ENCODE measurements at places on chromosomes 11 and 22.

- peak; percentile 54 for DNase-seq
Measured at GRCh38 chr22:50276143-50276542, 6.0 kb upstream of the MAPK11 start.

GRCh38 chr11:788953-789940, 643 bp downstream of the CEND1 start:
- DNase-seq, result no peak

- no peak for DNase-seq
Measured at GRCh38 chr11:13638422-13638821, 30.0 kb upstream of the FAR1 start.

DNA sequence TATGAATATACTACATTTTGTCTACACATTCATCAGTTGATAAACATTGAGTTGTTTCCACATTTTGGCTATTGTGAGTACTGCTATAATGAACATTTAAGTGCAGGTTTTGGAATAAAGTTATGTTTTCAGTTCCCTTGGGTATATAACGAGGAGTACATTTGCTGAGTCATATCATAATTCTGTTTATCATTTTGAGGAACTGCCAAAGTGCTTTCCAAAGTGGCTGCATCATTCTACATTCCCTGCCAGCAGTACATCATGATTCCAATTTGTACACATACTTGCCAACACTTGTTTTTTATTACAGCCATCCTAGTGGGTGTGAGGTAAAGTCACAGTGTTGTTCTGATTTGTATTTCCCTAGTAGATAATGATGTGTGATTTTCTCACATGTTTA, 1458.6 kb upstream of the TENM4 start:
- DNase-seq, result no peak

GRCh38 chr22:24775769-24776492, 1.4 kb upstream of the PIWIL3 start:
- no peak for DNase-seq

DNA sequence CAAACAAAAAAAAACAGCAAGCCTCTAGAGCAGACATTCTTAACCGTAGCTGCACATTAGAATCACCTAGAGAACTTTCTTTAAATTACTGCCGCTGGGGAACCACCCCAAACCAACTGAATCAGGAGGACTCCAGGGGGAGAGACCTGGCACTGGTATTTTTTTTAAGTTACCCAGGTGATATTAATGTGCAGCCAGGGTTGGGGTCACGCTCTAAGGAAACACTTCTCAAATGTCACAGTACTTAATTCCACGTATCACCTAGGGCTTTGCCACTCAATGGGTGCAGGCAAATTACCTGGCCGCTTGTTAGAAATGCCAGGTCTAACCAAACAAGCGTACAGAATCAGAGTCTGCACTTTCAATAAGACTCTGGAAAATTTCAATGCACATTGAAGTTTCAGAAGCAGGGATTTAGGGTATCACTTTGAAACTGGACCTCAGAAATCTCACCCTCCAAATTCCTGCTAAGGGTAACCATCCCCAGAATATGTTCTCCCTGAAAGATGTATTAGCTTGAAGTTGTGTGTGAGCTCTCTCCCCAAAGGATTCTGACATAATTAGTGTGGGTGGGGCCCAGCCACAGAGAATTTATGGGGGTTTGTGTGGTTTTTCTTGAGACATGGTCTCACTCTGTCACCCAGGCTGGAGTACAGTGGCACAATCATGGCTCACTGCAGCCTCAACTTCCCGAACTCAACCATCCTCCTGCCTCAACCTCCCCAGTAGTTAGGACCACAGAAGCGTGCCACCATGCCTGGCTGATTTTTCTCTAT, 12.7 kb upstream of the ISX start:
- DNase-seq, result no peak

Data from immature natural killer cell (primary cell).